Right lung (tissue), 10 donors: ENCODE measurements at places on chromosomes 1 and 21. TPM values are rescaled to one million over a fixed set of nuclear protein-coding genes. Genes with fewer than 3 reads are reported as not detected.

FMO1 gene
- 4.8 TPM for polyA plus RNA-seq

C21orf91 gene
- 25.7 TPM for polyA plus RNA-seq

OR2G6 gene
- polyA plus RNA-seq: not detected

PALMD gene
- polyA plus RNA-seq: 33.4 TPM

TMEM240 gene
- 4.4 TPM for polyA plus RNA-seq

GRCh38 chr1:248837045-248837780 lies 811 bp upstream of the ZNF672 start:
- no peak for DNase-seq

DNA sequence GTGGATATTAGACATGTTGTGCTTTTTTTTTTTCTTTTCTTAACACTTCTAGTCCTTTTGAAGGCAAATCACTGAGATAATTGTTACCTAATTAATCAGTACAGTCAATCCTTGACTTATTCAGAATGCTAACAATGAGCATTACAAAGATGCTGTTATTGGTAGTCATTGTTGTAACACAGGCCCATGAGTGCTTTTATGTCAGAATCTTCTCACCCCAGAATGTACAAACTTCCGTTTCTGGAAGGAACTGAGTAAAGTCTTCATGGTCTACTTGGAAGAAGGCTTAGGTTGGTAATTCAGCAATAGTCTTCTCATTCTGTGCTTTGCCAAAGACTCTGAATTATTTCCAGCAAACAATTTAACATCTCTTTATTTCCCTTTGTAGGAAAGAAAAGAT lies 3.1 kb downstream of the KCNK1 start:
- DNase-seq: no peak
